ENCODE measurements at places on chromosomes 12 and 14.

- DNase-seq, result no peak
Observed at GRCh38 chr14:92800012-92800411, 5.9 kb downstream of the GOLGA5 start.

- DNase-seq, result peak; percentile 88
Observed at GRCh38 chr14:77067632-77068516, 30.2 kb upstream of the CIPC start.

DNA sequence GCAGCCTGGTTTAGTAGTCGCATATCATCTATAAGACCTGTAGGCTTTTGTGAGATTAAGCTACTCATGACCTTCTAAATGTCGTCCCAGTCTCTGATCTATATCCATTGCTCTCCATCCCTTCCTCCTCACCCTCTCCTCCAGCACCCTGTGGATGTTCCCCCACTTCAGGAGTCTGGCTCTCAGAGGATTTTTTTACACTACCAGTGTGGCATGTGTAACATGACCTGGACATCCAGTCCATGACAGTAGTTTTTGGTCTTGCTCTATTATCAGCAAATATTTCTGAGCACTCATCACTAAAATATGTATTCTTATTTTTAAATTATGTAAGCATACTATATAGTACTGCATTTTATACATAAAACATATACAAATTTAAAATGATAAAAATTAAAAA is 142.1 kb downstream of the DYRK2 start:
- no peak for DNase-seq

GRCh38 chr12:121495746-121496145 is 85.1 kb downstream of the KDM2B start:
- no peak for DNase-seq

GRCh38 chr12:47750229-47750798 is 8.4 kb downstream of the RAPGEF3 start:
- DNase-seq, result no peak

- DNase-seq, result no peak
Observed at GRCh38 chr14:92368001-92368400, 45.0 kb downstream of the SLC24A4 start.

DNA sequence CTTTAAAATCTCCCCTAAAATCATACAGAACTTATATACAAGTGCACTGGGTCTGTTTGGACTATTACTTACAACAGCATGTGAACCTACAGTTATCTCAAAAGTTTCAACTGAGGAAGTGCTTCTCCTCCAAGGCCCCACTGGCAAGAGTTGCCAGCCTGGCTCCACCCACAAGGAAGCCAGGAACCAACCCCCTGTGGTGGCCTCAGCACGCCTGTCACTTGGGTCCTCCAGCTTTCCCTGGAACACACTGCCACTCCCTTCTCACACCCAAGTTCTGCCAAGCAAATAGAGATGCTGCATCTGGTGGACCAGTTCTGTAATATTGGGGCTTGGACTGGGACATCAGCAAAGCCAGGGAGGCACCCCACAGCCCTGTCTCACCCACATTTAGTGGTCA is 115.4 kb downstream of the GCH1 start:
- no peak for DNase-seq

- DNase-seq, result no peak
Observed at GRCh38 chr12:1530592-1531152, 63.7 kb downstream of the FBXL14 start.

GRCh38 chr12:89324437-89324836 is 27.9 kb downstream of the DUSP6 start:
- peak; percentile 29 for DNase-seq

GRCh38 chr14:73007835-73008234 is 19.1 kb downstream of the ZFYVE1 start:
- no peak for DNase-seq

DNA sequence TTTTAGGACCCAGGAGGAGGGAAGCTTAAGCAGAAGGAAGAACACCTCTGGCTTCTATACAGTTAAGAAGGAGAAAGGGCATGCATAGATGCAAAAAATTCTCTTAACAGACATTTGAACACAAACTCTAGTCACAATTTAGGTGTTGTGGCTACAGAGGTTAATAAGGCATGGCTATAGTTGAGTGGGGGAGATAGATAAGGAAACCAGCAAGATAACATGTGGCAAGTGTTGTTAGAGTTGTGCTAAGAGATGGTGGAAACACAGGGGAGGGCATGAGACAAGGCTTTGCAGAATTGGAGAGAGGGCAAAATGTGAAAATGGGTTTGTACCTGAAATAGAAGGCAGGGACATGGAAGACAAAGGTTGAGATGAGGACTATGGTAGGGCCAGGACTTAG is 88.9 kb downstream of the MSRB3 start:
- DNase-seq, result no peak

Measured in ELF-1 (cell line).